Activated naive CD4-positive, alpha-beta T cell (primary cell): ENCODE measurements at places on chromosomes 6 and 20.

DNA sequence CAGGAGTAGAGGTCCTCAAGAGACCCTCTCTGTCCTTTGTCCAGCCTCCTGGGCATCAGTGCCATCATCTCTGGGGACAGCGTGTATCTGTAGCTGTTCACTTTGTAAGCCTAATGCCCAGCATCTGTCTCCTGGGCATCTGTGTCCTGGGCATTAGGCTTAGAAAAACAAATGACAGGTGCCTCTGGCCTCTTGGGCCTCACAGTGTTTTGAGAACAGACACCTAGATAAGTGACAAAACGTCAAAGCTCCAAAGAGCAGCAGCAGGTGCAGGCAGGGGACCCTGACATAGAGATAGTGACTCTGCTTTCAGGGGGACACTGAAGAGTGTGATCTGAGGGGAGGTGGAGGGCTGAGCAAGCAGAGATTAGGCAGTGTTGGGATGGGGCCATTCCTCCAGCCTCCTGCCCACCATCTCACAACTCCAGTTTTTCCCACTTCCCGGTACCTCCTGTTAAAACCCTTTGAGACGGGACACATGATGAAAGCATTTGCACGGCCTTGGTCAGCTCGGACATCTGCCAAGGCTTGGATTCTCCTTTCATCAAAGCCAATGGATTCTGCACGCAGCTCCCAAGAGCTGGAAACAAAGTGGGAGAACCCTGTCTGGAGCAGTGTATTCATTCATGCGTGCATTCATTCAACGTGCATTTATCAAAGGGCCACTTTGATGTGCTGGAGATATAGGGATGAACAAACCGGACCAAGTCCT lies 55.5 kb upstream of the CD93 start:
- no peak for DNase-seq

DNA sequence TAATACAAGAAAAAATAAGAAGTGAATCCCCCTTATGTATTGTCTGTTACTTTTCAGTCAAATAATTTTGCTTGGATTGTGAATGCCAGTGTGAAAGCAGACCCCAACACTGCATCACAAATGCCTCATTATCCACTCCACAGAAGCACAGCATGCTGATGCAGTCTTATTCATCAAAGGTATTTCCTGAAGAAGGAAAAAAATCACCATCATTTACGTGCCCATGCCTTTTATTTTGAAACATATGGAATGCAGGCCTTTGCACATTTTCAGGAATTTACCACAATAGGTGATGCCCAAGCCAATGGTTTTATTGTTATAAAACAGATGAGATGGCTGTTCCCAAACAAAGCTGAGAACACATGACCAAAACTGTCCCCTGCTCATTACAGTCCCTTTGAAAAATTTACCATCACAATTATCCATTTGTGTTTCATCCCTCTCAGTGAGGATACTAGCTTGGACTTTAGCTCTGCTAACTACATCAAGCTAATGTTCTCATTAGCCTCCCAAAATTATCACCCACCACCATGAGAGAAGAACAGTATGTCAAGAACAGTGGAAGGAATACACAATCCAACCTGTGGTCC lies 180.6 kb upstream of the HTR1E start:
- DNase-seq, result no peak

GRCh38 chr6:97689078-97689754 lies 406.2 kb upstream of the MMS22L start:
- no peak for DNase-seq

DNA sequence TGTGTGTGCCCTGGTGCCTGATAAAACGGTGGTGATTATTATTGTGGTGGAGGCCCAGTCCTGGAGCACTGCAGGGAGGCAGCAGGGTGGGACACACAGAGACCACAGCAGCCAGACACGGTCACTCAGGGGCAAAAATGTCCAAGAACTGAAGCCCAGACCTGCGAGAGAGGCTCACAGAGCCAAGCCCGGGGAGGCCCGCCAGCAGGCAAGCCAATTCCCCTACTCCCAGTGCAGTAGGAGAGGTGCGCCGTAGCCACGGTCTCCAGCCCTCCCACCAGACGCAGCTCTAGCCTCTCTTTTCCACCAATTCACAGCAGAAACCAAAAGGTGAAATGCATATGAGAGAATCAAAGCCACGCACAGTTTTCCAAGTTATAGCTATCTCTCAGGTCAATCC lies 179.4 kb upstream of the TAB2 start:
- DNase-seq, result no peak

DNA sequence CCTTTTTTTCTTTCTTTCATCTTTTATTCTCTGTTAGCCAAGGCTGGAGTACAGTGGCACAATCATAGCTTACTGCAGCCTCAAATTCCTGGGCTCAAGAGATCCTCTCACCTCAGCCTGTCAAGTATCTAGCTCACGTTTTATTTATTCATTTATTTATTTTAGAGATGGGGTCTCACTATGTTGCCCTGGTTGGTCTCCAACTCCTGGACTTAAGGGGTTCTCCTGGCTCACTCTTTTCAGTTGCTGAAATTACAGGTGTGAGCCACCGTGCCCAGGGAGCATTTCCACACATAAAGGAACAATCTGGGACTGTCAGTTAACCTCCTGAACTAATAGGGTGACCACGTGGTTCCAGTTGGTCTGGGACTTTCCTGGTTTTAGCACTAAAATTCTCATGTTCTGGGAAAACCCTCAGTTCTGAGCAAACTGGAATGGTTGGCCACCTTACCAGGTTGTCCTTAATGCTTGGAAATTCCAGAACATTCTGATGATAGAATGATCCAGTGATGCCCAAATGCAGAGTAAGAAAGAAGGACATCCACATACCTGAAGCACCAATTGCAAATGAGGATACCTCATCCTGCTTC lies 105.5 kb upstream of the ZNF217 start:
- DNase-seq, result no peak

DNA sequence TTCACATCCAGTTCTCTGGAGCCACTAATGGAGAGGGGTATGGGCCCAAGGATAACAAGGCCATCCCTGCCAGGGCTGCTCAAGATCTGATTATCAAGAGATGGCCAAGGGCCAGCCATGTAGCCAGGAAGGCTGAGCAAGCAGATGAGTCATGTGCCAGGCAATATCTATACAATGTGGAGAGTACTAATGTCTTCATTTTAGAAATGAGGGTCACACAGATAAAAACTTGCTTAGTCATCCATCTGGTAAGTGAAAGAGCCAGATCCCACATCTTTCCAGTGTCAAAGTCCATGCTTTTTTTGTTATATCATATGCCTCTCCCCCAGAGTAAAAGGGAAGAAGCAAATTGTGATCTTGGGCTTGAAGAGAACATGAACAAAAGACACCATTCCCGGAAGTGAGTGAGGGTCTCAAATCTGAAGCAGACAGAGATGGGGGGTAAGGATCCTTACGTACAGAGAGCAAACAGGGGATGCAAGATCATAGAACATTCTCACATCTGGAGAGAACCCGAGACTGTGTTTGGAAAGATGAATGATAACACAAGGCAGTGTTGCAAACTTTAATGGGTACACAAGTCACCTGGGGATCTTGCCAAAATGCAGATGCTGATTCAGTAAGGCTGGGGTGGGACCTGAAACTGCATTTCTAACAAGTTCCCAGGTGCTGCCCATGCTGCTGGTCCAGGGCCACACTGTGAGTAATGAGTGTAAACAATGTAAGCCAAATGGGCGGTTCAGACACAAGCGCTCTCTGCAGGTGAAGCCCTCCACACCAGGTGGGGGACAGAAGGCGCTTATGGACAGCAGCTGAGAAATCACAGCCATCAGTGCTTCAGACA lies 20.0 kb upstream of the GSTA3 start:
- DNase-seq, result no peak

GRCh38 chr6:163199371-163199770 lies 215.1 kb upstream of the QKI start:
- no peak for DNase-seq

GRCh38 chr20:3158968-3159431 lies 665 bp downstream of the FASTKD5 start:
- no peak for DNase-seq

DNA sequence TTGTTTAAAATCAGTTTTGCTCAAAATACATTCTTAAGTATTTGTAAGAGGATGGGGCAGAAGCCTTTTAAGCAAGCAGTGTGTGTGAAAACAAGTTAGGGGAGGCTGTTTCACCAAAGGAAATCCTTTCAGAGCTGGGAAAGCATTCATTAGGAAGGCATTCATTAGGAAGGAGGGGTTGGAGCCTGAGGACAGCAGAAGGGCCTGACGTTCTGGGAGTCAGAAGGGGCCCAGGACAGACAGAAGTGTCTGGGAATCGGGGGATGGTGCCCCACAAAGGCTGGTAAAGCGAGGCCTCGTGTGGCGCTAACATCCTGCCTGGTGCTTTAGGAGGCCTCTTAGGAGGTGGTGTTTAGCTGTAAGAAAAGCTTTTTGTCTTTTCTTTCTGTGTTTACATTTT lies 80.6 kb upstream of the NXT1 start:
- no peak for DNase-seq

GRCh38 chr20:6501061-6501460 lies 266.4 kb upstream of the BMP2 start:
- DNase-seq, result no peak

- peak; percentile 15 for DNase-seq
These were observed 57.3 kb downstream of the LINC00237 start for GRCh38 chr20:21048841-21049273.

- DNase-seq, result no peak
These were observed 41.1 kb downstream of the PDE10A start for GRCh38 chr6:165621940-165622339.

GRCh38 chr6:17580518-17581048 lies 19.5 kb upstream of the FAM8A1 start:
- DNase-seq, result no peak

- DNase-seq, result no peak
These were observed 157.9 kb upstream of the STXBP5 start for GRCh38 chr6:147046141-147046877.

- no peak for DNase-seq
These were observed 39.8 kb upstream of the SLC17A4 start for GRCh38 chr6:25714765-25715164.

GRCh38 chr6:111121789-111122350 lies 34.6 kb downstream of the SLC16A10 start:
- no peak for DNase-seq

DNA sequence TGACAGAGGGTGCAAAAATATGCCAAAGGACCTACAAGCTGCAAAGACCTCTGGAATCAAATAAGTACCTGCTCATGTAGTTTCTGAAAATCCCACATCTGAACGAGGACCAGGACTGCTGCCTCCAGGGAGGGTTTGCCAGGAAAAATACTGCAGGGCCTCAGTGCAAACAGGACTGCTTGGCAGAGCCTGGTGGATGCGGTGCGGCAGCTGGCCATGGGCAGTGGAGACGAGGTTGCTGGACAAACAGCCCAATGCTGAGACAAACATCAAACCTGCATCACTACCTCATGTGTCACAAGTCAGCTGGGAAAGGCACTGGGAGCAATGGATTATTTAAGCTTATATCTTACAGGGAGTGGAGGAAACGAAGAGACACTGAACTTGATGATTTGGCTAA lies 238.8 kb downstream of the PAX1 start:
- no peak for DNase-seq

GRCh38 chr6:129233458-129234134 lies 350.7 kb downstream of the LAMA2 start:
- no peak for DNase-seq

GRCh38 chr6:27834879-27835549 lies 77.2 kb downstream of the OR2B2 start:
- DNase-seq, result no peak

DNA sequence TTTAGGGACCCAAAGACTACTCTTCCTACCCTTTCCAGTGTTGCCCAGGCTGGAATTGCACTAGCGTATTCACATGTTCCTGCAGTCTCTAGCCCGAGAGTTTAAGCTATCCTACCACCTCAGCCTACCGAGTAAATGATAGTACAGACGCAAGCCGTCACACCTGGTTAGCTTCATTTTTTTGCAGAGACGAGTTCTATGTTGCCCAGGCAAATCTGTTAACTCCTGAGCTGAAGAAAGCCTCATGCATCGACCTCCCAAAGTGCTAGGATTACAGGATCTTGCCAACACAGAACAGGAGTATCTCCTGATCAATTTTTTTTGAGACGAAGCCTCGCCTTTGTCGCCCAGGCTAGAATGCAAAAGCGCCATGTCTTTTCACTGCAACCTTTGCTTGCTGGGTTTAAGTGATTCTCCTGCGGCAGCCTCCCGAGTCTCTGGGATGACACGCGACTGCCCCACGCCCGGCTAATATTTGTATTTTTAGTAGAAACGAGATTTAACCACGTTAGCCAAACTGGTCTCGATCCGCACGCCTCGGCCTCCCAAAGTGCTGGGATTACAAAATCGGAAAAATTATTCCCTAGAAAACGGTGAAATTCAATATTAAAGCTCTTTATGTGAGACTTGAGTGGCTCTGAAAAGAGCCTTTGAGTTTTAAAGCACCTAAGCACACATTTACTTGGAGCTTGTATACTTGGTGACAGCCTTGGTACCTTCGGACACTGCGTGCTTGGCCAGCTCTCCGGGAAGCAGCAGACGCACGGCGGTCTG lies 128.5 kb downstream of the HFE start:
- no peak for DNase-seq

GRCh38 chr6:17633465-17634188 lies 33.5 kb downstream of the FAM8A1 start:
- no peak for DNase-seq

- DNase-seq, result no peak
These were observed 19.9 kb downstream of the SLC2A4RG start for GRCh38 chr20:63759377-63759901.

- no peak for DNase-seq
These were observed 336.1 kb downstream of the CDC5L start for GRCh38 chr6:44723439-44724197.

- no peak for DNase-seq
These were observed 32.3 kb upstream of the PLCB4 start for GRCh38 chr20:9036593-9036992.

DNA sequence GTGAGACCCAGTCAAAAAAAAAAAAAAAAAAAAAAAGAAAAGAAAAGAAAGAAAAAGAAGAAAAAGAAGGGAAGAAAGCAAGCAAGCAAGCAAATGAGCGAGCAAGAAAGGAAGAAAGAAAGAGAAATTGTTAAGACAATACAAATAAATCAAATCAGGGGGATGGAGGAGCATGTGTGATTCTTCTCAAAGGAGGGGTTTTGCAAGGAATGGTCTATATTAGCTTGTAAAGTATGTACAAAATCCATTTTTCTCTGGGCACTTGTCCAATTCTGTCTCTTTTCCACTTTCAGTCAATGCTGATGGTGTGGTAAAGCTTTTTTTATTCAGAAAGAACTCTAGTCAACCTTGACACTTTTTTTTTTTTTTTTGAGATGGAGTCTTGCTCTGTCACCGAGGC lies 133.7 kb upstream of the TNFAIP3 start:
- DNase-seq, result no peak

- no peak for DNase-seq
These were observed 21.8 kb upstream of the PKHD1 start for GRCh38 chr6:52109171-52109571.

- no peak for DNase-seq
These were observed 29.3 kb downstream of the PYGB start for GRCh38 chr20:25277051-25277801.

GRCh38 chr6:157873735-157874344 lies 50.8 kb downstream of the SNX9 start:
- DNase-seq, result peak; percentile 61

DNA sequence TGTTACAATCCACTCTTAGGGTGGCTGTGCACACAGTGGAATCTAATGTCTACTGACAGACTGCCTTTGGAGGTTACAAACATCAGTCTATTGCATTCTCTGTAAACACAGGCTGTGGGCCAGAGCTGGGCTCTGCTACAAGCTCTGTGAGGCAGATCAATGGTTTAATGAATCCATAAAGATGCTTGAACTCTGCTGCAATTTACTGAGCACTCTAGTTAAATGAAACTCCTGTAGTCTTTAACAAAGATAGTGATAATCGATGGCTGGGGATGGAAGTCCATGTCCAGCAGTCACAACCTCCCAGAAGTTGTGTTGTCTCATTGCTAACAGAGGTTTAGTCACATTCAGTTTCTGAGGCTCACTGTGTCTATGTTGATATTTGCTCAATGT lies 50.5 kb downstream of the SOBP start:
- no peak for DNase-seq
